Neural progenitor cell (in vitro differentiated cells): ENCODE measurements at places on chromosomes 16 and 17.

DNA sequence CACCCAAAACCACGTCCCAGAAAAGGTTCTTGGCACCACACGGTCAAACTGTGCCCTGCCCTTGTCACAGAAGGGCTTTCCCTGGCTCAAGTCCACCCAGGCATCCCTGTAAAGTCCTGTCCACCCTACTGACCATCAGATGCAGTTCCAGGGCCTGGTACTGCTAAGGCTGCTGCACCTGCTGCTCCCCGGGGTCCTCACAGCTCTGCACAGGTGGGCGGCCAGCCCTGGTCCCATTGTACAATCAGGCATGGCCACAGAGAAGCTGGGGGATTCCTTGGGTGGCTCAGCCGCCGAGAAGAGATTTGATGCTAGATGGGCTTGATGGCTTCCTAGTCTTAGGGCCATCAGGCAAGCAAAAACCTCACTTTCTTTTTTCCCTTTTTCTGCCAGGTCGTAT lies 15.3 kb downstream of the ABCA3 start:
- DNase-seq, result no peak

DNA sequence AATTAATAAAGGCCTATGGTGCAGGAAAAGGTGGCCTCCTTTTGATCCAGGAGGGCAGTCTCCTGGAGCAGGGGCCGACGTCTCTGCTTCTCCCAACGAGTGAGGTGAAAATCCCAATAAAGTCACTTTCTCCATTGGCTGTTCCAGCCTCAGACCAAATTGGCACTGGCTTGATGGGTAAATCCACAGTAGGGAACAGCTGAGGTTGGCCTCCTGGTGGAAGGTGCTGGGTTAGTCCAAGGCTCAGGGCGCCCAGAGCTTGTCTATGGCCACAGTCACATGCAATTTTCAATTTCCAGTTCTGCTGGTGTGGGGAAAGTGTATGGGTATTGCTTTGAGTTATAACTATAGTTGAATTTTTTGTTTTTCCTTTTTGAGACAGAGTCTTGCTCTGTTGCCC lies 79.0 kb downstream of the NETO2 start:
- DNase-seq, result no peak

GRCh38 chr16:30121741-30122571 lies 1.1 kb downstream of the MAPK3 start:
- DNase-seq, result no peak

DNA sequence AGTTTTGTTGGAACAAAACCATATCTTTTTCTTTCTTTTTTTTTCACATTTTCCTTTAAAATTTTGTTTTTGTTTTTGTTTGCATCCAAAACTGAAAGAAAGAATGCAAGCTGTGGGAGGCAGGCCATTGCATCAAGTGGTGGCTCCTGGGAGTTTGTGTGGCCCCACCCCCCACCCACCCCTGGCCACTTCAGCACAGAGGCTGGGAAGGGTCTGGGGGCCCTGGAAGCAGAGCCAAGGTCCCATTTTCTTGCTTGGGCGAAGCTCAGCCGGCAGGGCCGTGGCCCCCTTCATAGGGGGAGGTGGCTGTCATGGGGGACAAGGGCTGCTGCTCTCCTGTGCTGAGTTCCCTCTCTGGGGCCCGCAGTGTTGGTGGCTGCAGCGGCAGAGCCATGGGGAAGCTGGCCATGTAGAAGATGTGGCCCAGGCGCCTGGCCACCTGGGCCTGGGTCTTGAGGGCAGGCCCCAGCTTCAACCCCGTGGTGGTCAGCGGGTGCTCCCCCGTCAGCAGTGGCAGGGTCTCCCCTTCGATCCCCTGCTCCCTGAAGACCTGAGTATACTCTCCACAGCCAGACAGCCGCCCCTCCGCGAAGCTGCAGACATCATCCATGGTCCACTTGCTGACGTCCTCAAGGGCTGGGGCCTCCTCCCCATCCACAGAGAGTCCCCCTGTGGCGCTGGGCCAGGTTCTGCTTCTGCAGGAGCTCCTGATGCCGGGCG lies 19.8 kb downstream of the PAFAH1B1 start:
- no peak for DNase-seq

- DNase-seq, result peak; percentile 37
Measured at GRCh38 chr17:31452101-31452500, 60.6 kb downstream of the RAB11FIP4 start.

DNA sequence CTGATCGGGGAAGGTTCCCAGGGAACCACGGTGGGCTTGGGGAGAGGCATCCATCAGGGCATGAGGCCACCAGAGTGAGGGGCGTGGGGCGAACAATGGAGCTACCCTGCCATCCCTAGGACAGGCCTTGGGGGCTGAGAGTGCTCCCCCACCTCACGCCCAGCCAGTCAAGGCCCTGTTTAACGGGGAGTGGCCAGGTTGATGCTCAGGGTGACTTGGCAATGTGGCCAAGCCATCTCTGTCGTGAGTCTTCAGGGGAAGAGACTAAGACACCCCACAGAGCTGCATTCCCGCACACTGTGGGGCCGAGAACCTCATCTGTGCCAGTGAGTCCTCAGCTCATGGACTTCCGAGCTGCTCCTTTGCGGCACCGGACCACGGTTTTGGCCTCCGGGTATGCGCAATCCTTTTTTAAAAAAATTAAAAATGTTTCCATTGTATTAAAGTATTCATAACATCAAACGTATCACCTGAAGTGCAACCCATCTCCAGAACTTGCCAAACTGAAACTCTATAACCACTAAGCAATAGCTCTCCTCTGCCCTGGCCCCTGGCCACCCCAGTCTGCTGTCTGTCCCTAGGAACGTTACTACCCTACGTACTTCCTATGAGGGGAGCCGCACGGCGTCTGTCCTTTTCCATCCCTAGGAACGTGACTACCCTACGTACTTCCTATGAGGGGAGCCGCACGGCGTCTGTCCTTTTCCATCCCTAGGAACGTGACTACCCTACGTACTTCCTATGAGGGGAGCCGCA lies 71.8 kb upstream of the DOC2B start:
- DNase-seq, result no peak

DNA sequence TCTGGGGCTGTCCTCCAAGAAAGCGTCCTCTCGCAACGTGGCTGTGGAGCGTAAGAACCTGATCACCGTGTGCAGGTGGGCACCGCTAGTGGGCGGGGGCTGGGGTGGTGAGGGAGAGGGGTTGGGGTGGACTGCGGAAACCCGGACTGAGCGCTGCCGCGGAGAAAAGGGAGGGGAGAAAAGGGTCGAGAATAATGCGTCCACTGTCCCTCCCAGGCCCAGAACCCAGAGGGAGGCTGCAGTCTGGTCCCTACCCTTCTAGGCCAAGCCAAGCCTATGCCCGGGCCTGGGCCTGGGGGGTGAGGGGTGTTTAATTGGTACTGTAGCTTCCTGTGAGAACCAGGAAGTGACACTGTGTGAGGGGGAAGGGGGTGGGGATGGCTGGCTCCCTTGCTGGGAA lies 464 bp downstream of the RUNDC3A start:
- no peak for DNase-seq

DNA sequence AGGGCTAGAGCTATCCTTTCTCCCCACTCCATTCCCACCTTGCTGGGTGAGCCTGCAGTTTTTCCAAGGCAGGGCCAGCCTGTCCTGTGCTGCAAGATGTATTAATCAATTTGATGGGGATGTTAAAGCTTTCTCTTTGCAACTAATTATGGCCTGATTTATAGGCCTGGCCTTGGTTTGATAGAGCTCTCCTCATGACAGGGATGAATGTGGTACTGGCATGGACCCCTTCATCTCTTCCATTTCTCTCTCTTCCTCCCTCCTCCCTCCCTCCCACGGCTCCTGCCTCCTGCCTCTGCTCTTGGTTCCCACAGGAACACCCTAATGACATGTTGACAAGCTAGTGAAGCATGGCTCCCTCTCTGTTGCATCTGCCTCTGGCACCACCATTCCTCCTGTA lies 47.2 kb upstream of the SKAP1 start:
- DNase-seq, result no peak

- DNase-seq, result no peak
Measured at GRCh38 chr16:69049146-69049545, 56.3 kb upstream of the HAS3 start.

GRCh38 chr17:49016775-49017463 lies 19.7 kb downstream of the IGF2BP1 start:
- DNase-seq, result no peak

DNA sequence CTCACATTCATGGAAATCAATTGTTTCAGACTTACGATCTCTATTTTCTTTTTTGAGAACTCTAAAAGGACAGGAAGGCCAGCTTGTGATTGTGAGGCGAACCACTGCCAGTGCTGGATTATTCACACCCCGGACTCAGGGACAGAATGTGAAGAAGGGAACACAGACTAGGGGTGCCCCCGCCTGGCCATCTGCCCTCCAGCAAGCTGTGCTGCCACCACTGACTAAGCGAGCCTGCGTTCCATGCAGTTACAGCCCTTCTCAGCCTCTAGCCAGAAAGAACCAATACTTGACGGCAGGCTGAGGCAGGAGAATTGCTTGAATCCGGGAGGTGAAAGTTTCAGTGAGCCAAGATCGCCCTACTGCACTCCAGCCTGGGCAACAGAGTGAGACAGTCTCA lies 2.8 kb downstream of the HAGH start:
- DNase-seq, result peak; percentile 72

- DNase-seq, result no peak
Measured at GRCh38 chr16:51112323-51112722, 38.7 kb downstream of the SALL1 start.
